HT1080 (cell line): ENCODE measurements at places on chromosomes 5 and 9.

- DNase-seq: peak; percentile 49
Measured at GRCh38 chr5:97297063-97297703, 114.1 kb upstream of the RIOK2 start.

DNA sequence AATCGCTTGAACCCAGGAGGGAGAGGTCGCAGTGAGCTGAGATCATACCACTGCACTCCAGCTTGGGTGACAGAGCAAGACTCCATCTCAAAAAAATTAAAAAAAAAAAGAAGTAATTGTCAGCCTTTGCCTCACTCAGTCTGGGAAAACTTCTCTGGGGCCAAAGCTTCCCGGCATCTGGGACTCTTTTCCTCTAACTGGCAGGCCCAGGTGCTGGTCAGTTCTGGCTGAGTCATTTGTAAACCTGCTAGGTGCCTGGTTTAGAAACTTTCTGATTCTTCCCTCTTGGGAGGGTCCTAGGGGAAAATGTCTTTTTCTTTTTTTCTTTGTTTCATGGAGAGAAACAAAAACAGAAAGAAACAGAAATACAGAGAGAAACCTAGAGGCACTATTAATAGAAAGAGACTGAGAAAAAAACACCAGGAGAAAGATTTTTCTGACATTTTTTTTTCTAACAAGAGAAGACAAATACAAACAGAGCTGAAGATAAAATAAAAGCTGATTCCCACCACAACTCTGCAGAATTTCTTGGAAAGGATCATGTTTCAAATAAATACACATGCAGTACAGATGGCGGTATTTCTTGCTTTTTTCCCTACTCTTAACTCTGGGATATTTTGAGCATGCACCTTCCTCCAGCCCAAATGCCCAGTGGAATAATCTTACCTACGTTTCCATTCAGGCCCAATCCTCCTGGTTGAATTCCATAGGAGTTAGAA lies 22.1 kb upstream of the UBAP2 start:
- no peak for DNase-seq

- DNase-seq: peak; percentile 24
Measured at GRCh38 chr9:100352201-100352726, 478 bp downstream of the TEX10 start.

GRCh38 chr5:127235136-127235535 lies 55.5 kb upstream of the MEGF10 start:
- no peak for DNase-seq

DNA sequence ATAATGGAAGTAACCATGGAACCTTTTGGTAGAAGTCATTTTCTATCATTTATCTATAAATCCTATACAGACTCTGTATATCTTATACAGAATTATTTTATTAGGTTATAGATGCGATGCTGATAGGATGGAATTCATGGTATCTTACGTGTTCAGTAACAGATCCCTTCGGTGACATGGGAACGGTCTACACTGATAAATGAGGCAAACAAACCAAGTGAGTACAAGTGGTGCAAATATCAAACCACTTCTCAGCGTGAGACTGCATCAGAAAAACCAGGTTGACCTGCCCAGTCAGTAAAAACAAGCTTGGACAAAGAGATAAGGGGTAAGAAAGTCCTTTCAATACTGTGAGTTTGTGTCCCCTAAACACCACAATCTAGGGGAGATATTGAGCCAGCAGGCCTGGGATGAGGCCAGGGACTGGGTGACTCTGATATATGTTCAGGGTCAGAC lies 215.5 kb downstream of the GAPVD1 start:
- no peak for DNase-seq

- DNase-seq: no peak
Measured at GRCh38 chr5:73672132-73672531, 46.1 kb downstream of the ARHGEF28 start.
